MV-4-11 (cell line): ENCODE measurements at places on chromosomes 6 and 20.

- no peak for DNase-seq
Observed at GRCh38 chr6:149261364-149262040, 56.0 kb upstream of the TAB2 start.

DNA sequence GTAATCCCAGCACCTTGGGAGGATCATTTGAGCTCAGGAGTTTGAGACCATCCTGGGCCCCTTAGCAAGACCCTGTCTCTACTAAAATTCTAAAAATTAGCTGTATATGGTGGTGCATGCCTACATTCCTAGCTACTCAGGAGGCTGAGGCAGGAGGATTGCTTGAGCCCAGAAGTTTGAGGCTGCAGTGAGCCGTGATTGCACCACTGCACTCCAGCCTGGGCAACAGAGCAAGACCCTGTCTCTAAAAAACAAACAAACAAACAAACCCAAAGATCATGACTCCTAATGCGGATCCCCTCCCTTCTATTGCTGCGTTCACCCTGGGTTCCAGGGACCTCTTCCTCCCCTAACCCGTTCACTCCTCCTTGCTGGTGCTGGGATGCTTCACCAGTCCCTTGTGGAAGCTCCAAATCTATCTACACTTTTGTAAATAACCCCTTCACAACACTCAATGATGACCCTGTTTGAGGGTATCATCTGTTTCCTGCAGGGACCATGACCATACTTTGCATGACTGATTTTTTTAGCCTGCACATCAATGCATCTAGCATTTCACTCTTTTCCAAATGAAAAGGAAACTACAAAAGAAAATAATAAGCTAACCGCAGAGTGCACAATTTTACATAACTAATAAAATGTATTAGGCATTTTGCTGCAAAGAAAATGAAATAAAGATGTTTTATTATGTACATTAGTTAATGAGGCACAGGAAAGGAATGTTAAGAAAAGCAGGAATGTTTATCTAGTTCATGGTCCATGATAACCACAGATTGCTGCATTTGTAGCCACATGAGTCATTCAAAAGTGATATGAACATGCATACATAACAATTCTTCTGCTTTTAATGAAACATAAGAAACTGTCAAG lies 30.5 kb upstream of the IPCEF1 start:
- DNase-seq: no peak

DNA sequence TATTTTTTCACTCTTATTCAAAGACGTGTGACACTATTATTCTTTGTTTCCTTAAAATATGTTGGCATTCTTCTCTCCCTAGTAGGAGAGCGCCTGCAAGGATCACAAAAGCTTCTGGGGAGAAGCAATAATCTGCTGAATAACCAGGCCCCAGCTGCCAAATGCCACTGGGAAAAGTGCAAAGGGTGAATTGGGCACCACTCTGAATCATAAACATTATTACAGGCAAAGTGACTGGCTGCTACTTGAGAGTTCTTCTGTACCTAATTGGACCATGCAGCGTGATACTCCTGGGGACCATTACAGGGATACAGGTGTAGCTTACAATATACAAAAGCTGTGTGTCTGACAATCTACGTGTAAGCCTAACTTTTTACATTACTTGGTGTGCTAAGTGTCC lies 152.8 kb downstream of the ATXN1 start:
- DNase-seq: no peak

DNA sequence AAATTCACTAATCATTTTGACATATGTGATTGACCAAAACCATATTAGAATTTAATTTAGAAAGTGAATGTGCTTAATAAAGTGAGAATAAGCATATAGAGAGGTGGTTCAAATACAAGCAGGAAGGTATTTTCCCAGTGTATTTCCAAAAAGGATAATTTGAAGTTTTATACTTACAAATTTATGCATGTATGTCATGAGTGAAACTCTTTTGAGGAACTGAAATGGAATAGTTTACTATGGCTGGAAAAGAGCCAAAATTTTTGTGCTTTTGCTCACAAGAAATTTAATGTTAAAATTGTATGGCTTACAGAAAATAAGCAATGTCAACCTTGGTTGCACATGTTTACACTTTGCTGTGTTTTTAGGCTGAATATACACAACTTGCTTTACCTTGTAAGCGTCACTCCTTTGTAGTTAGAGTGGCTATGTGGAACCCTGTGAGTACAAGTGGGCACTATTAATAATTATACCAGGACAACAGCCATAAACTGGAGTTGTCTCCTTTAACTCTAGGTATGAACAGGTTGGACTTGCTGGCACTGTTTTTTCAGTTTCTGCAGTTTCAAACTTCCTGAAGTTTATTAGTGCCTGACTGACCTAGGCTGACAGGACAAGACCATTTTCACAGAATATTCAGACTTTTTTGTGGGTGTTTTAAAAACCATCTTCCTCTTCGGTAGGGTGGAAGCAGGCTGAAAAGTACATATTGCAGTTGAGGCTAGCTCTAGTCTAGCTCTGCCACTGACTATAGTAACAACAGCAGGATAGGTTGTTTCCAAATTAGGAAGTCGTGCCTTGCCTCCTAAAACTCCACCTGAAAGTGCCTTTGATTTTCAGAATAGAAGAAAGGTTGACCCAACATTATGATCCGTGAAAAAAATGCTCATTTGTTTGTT lies 6.0 kb downstream of the AFDN start:
- peak; percentile 74 for DNase-seq
